ENCODE measurements at places on chromosomes 11 and 22.

DNA sequence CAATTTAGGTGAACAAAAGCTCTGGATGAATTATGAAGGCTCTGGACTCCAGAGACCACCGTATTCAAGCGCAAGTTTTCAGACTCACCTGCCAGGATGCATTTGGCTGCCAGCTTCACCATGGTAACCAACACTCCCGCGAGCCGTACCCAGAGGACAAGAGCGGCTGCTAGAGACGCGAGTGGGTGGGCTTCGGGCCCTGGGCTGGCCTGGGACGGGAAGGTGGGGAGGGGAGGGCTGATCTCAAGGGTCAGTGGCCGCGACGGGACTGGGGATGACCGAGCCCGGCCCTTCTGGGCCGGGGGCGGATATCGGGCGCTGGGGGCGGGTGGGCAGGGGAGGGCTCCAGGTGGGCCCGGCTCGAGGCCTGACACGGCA lies 344 bp downstream of the IFT27 start:
- peak; percentile 21 for DNase-seq

GRCh38 chr11:117552626-117553025 lies 225.0 kb downstream of the CEP164 start:
- no peak for DNase-seq

- no peak for DNase-seq
These were observed 20.1 kb upstream of the PEX26 start for GRCh38 chr22:18057568-18058209.

GRCh38 chr11:81993755-81994154 lies 739.9 kb downstream of the FAM181B start:
- DNase-seq: no peak

DNA sequence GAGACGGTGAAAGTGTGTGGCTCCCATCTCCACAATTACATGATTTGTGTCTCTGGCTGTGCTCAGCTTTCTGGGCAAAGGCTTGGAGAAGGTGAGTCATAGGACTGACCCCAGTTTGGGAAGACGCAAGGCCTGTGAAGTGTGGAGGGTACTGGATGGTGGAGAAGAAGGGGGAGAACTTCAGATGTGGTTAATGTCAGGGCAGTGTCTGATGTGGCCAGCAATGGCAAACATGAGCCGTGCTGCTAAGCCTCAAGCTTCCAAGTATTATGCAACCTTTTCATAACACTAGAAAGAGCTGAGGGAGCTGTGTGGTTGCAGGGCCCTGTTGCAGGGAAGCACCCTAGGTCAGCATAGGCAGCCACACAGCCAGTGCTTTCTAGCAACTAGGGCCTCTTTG lies 110.9 kb downstream of the NTM start:
- DNase-seq: no peak

Data from activated gamma-delta T cell (primary cell).